Activated T-cell treated with anti-CD3 and anti-CD28 coated beads for 1 hour (primary cell): ENCODE measurements at places on chromosomes 7 and 10.

- no peak for DNase-seq
Measured at GRCh38 chr10:80154978-80155695, 22.6 kb downstream of the PLAC9 start.

DNA sequence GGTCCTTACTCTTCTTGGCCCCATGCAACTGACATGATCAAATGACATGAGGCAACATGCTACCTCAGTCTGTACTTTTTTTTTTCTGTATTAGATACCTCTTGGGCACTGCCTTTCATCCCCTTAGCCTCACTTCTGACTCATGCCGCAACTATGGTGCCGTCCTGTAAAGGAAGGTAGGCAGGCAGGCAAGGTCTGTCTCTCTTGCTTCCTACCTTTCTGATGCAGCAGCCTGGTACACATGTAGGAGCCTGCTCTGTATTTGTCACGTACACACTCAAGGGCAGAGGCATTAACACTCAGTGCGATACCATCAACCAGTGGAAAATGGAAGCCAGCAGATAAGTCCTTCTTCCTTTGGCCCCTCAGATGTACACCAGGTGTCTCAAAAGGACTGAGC is 146.7 kb downstream of the ATE1 start:
- no peak for DNase-seq

DNA sequence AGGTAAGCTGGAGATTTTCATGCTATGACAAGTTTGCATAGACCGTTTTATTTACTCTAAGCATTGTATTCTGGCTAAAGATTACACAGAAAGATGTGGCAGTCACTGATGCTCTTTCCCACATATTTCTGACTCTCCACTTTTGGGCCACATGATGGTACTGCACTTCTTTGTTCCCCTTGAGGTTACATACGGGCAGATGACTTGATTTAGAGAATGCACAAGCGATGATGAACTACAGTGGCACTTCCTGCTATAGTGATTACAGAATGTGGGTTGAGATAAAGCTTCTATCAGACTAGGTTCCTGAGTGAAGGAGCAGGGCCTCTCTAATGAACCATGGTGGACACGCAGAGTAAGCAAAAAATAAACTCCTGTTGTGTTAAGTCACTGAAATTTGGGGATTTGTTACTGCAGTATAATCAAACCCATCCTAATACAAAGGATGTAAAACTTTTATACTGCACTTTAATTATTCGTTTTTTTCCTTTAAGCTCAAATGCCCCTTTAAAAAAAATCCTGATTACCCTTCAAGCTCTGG is 177.9 kb downstream of the TAX1BP1 start:
- DNase-seq = no peak

GRCh38 chr7:41832941-41833340 is 130.1 kb upstream of the INHBA start:
- DNase-seq = no peak

DNA sequence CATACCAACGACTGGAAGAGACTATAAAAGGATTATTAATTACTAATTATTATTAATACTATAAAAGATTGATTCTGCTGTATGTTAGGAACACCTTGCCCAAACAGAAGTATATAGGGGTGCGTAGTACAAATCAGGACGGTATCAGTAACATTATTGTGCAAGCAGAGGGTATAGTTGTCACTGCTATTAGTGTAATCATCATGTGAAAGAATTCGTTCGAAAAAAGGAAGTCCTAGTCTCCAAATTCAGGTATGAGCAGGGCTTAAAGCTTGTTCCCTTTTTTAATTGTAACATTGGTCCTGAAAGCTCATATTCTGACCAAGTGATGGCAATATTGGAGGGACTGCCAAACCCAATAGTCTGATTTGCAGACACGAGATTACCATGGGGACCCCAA is 81.8 kb downstream of the THSD7A start:
- no peak for DNase-seq

- DNase-seq = no peak
Measured at GRCh38 chr7:151600331-151600730, 80.6 kb upstream of the RHEB start.

DNA sequence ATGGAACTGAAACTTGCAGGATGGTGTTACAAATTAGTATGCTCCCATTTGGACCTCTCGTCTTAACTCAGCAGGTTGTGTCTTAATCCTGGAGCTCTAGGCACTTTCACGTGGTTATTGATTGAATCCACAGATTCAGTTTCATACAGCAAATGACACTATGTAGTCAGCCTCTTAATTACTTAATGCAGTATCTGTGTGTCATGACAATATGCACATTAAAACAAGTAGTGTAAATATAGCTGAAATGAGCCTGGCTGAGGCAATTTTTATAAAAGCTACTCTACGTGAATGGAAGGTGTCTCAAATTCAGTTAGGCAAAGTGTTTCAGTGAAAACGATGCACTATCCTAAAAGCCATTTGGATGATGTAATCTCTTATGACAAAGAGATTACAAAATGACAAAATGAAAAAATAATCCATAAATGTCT is 86.8 kb downstream of the CD36 start:
- no peak for DNase-seq

GRCh38 chr10:60908031-60908430 is 36.0 kb downstream of the RHOBTB1 start:
- no peak for DNase-seq

DNA sequence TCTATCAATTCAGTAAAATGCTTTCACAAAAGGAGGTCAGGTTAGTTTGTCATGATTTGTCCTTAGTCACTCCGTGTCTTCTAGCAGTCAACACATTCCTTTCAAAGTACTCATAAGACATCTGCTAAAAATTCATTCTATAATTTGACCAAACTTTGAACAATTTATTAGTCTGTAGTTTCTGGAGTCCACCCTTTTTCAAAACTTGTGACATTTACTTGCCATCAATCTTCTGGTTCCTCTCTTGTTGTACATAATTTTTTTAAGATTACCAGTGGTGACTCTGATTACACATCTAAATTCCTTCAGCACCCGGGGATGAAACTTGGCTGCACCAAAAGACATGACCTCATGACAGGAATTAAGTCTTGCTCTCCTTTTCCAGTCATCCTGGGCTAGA is 130.1 kb downstream of the NEBL start:
- no peak for DNase-seq

GRCh38 chr10:77962350-77963146 is 36.0 kb upstream of the DLG5 start:
- DNase-seq = no peak

DNA sequence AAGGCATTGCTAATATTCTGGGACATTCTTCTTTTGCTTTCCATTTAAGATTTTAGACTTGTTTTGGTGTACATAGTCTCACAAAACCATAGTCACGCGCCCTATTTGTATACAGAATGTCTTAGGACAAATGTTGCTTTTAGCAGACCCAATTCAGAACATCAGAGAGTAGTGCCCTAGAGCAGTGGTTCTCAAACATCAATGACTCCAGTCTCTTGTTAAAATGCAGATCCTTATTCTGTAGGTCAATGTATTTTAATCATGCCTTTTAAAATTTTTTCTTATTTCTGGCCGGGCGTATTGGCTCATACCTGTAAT is 127.4 kb upstream of the EFCAB10 start:
- no peak for DNase-seq

DNA sequence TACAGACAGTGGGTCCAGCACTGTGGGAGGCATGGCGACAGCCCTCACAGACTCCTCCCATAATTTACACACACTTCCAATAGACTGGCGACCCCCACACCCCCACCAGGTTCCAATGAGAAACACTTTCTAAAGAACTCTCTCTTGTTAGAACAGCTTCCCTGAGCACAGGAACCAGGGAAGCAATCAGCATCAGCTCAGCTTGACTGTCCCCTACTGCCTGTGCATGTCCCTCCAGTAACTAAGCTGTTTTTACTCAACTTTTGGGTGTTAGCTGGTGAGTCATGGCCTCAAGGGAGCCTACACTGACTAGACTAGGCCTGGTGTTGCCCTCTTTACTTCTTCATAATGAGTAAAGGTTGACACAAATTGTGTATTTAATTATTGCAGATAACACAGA is 32.6 kb upstream of the HERPUD2 start:
- DNase-seq = no peak

DNA sequence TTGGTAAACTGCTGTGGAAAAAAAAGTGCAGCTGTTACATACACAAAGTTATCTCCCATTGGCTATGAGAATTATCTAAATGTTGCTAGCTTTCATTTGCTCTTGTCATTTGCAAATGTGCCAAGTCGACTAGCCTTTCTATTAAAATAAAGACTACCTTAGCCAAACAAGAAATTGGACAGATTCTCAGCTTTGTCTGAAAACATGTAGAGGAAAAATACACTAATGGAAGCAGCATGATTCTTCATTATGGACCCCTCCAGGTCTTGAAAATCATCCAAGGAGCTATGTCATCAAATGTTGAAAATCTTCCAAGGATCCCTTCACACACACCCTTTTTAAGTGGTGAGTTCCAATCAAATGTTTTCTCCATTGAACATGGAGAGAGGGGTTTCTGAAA is 237.7 kb downstream of the ETV1 start:
- no peak for DNase-seq

DNA sequence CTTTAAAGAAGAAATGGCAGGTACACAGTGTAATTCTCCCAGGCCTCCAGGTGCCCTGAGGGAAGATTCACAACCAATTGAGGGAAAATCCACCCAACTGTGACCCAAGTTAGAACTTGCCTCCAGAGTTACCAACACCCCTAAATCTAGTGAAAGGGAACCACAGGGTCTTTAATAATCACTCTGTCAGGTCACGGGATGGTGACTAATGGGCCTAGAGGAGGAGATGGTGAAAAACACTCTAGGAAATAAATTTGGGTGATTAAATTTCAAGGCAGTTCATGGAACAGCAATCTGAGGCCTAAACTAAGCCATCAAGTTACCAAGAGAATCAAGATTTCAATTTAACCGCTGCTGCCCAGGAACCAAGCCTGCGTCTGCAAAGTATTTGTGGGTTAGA is 26.7 kb upstream of the SLF2 start:
- no peak for DNase-seq

GRCh38 chr10:22324893-22325271 is 4.0 kb downstream of the BMI1 start:
- DNase-seq = no peak
